Heart right ventricle (tissue), 16 donors: ENCODE measurements at places on chromosomes 7 and 10.

DNA sequence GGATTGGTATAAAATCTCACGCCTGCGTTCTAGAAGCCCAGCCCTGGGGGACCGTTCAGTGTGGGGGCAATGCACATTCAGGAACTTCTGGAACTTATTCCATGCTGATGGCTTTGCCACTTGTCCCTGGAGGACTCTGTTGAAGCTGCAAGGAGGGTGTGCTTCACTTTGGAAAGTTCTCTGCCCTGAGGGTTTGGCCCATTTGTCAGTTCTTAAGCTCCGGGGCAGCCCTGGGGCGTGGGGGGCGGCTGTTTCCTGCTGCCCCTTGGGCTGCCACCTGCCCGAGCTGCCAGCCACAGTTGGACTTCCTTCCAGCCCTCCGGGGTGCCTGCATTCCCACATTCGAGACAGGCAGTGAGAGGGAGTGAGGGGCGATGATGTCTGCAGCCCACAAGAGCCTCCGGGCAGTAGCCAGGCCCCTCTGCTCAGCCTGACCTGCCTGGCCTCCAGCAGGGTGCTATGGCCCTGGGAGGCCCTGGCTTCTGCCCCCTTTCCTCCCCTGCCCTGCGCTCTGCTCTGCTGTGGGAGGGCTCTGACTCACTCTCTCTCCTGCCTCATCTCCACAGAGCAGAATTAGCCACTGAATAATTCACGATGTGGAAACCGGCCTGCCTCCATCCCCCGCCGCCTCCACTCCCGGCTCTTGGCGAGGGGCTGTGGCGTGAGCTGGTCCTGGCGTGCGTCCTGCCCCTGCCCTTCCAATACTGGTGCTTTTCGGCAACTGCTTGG is 1.9 kb downstream of the TTYH3 start:
- H3K27me3 ChIP-seq, result no peaks in the 10 kb centered on the region
- no peaks in the 10 kb centered on the region for H3K36me3 ChIP-seq
- H3K4me3 ChIP-seq, result peak overlapping the region; percentile 89
- no peak for DNase-seq

- no peaks in the 10 kb centered on the region for H3K36me3 ChIP-seq
- no peak for DNase-seq
- no peaks in the 10 kb centered on the region for H3K27me3 ChIP-seq
These were observed 80.7 kb downstream of the C7orf25 start for GRCh38 chr7:42831006-42831717.

DNA sequence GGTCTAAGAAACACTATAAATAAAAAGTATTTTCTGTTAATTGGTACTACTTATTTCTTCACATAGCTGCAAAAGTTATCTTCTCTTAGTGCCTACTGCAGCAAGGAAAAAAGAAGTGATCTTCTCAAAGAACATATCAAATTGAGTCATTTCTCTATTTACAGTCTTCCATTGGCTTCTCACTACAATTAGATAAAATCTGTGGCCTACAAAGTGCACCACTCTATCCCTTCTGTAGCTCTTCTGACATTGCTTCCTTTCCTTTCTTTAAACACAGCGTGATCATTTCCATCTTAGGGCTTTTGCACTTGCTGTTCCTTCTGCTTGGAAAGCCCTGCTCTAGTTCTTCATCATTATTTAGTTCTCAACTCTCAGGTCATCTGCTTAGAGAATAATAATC is 44.7 kb downstream of the MXI1 start:
- no peak for DNase-seq
- H3K27me3 ChIP-seq, result no peaks in the 10 kb centered on the region
- H3K4me3 ChIP-seq, result no peak overlapping the region
- H3K36me3 ChIP-seq, result no peaks in the 10 kb centered on the region
- no peaks in the 10 kb centered on the region for H3K4me1 ChIP-seq

DNA sequence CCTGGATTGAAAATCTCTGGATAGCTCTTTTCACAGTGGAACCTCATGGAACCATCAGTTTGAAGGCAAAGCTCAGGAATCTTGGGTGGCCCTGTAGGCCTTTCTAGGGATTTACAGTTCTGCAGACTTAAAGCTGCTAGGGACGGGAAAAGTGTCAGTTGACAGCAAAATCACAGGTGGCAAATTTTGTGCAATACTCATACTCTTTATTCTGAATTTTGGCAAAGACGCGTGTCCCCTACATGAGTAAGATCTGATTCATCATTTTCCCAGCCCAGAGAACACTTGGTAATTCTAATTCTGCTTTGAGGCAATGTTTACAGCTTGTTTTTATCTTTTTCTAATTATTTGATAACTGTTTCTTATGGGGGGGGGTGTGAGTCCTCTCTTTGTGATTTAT is 3.6 kb downstream of the LRRC17 start:
- no peak overlapping the region for H3K27ac ChIP-seq
- H3K4me1 ChIP-seq, result no peaks in the 10 kb centered on the region
- no peaks in the 10 kb centered on the region for H3K27me3 ChIP-seq
- no peak for DNase-seq

GRCh38 chr10:125362950-125363349 is 202.6 kb upstream of the CTBP2 start:
- no peaks in the 10 kb centered on the region for H3K4me1 ChIP-seq
- DNase-seq, result no peak
- no peak overlapping the region for H3K27ac ChIP-seq
- H3K4me3 ChIP-seq, result no peak overlapping the region

DNA sequence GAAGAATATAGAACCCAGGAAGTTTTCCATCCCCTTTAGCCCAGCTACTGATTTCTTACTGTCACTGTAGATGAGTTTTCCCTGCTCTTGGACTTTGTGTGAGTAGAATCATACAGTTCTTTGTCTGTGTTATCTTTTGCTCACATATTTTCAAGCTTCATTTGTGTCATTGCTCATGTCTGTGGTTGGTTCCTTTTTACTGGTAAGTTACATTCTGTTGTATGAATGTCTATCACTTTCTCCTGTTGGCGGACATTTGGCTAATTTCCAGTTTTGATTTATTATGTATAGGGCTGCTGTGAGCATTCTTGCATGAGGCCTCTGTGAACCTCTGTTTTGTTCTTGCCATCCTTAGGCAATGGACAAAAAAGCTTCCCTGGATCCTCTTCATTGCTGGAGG is 5.3 kb downstream of the GLRX3 start:
- no peak overlapping the region for H3K4me3 ChIP-seq
- H3K27ac ChIP-seq, result no peak overlapping the region
- H3K4me1 ChIP-seq, result peaks cover 62% of the 10 kb centered on the region

DNA sequence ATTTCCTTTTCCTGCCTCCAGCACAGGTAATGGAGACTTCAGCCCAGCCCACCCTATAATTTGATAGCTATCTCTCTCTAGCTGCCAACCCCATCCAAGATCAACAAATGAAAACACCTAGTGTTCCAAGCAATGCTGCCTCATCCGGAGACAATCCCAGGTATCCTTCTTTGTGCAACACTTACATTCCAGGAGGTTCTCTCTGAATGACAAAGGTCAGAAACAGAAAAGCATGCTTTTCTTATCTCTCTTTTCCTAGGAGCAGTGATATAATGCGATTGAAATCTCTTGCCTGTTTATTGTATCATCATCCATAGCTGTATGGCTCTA is 699.3 kb downstream of the INHBA start:
- DNase-seq, result no peak
- H3K36me3 ChIP-seq, result no peaks in the 10 kb centered on the region
- no peak overlapping the region for H3K4me3 ChIP-seq
- no peak overlapping the region for H3K27ac ChIP-seq
- no peaks in the 10 kb centered on the region for H3K27me3 ChIP-seq

DNA sequence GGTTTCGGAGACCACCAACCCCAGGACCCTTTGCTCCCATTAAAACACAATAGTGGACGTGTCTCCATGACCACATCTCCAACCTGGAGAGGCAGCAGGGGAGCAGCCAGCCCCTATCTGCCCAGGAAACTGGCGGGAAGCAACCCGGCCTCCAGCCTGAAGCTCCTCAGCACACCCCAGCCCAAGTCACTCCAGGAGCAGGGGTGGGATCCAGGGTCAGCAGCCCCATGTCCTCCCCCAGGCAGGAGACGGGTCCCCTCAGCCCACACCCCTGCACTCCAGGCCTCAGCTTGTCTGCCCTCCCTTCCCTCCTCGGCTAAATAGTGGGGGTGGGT is 601 bp downstream of the ADAM8 start:
- peaks cover 21% of the 10 kb centered on the region for H3K27me3 ChIP-seq
- H3K4me3 ChIP-seq, result peak overlapping the region; percentile 31
- peaks cover 2% of the 10 kb centered on the region for H3K4me1 ChIP-seq
- peaks cover 8% of the 10 kb centered on the region for H3K36me3 ChIP-seq

- no peak for DNase-seq
- no peak overlapping the region for H3K4me3 ChIP-seq
- H3K36me3 ChIP-seq, result no peaks in the 10 kb centered on the region
- no peak overlapping the region for H3K27ac ChIP-seq
- H3K27me3 ChIP-seq, result peaks cover 27% of the 10 kb centered on the region
These were observed 78.0 kb downstream of the GOLGA7B start for GRCh38 chr10:97927622-97928021.

DNA sequence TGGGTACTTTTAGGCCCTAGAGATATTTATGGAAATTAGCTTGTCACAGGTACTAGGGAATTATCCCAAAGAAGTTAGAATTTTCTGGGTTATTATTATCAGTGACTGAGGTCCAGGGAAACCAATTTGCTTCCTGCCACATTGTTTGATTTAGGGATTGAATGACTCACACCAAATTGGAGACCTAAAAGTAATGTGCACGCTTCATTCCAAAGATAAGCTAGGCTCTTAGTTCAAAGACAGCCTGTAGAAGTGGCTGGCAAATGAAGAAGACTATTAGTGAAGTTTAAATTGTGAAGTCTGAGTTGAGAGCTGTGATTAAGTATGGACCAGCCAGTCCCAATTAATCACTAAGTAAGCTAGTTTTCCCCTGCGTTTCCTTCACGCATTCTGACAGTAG is 188.1 kb upstream of the MYO3A start:
- H3K27me3 ChIP-seq, result no peaks in the 10 kb centered on the region
- no peak for DNase-seq
- no peaks in the 10 kb centered on the region for H3K4me1 ChIP-seq
- no peaks in the 10 kb centered on the region for H3K36me3 ChIP-seq
- H3K4me3 ChIP-seq, result no peak overlapping the region

DNA sequence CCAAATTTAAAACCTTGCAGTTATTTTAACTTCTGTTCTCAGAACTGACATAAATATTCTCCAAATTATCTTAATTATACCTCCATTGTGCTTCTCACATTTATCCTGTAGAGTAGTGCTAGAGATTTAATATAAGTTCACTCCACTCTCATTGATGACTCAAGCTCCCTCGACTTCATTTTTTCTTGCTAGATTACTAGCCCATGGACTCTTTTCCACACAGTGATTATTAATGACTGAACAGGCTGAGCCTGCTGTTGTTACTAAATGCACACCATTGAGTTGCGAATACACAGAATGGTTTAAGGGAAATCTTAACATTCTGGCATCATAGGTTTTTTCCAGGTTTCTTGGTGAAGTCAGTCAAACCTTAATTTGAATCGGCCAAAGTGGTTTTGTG is 179.5 kb upstream of the AKR1E2 start:
- peaks cover 45% of the 10 kb centered on the region for H3K4me1 ChIP-seq
- no peaks in the 10 kb centered on the region for H3K27me3 ChIP-seq
- no peaks in the 10 kb centered on the region for H3K36me3 ChIP-seq

DNA sequence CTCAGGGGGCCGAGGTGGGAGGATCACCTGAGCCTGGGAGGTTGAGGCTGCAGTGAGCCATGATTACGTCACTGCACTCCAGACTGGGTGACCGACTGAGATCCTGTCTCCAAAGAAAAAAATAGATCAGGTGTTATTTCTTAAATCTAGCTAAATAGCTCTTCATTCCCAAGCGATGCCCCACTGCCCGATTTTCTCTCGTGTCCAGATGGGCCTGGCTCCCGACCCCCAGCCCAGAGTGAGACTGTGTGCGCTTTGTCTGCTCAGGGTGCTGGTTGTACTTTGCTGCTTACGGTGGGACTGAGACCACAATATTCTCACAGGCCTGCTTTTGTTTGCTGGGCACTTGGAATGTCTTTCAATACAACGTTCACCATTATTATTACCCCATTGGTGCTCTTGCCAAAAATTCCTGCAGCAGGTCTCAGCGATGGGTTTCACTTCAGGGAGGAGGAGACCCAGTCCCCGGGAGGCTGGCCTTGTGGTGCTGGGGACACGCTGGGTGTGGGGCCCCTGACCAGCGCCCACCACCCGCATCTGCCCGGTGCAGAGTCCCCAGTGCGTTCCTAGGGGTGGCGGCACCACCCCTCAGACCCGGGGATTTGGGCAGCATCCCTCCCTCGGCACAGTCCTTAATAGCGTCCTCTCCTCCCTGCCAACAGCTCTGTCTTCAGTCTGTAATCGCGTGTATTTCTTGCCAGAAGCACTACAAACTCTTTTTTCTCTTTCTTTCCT is 20.4 kb upstream of the DPYSL4 start:
- no peak for DNase-seq
- no peaks in the 10 kb centered on the region for H3K36me3 ChIP-seq
- peaks cover 20% of the 10 kb centered on the region for H3K4me1 ChIP-seq
- no peak overlapping the region for H3K4me3 ChIP-seq
- H3K27me3 ChIP-seq, result no peaks in the 10 kb centered on the region

- H3K27ac ChIP-seq, result no peak overlapping the region
- no peaks in the 10 kb centered on the region for H3K36me3 ChIP-seq
- H3K4me1 ChIP-seq, result no peaks in the 10 kb centered on the region
- no peak for DNase-seq
- H3K27me3 ChIP-seq, result no peaks in the 10 kb centered on the region
These were observed 13.2 kb downstream of the ADAMTS14 start for GRCh38 chr10:70685455-70685911.

- H3K4me3 ChIP-seq, result no peak overlapping the region
- no peak overlapping the region for H3K27ac ChIP-seq
- no peak for DNase-seq
- no peaks in the 10 kb centered on the region for H3K4me1 ChIP-seq
- H3K36me3 ChIP-seq, result no peaks in the 10 kb centered on the region
These were observed 50.0 kb downstream of the SRI start for GRCh38 chr7:88169717-88170320.

- DNase-seq, result no peak
- H3K36me3 ChIP-seq, result no peaks in the 10 kb centered on the region
- H3K27me3 ChIP-seq, result no peaks in the 10 kb centered on the region
- H3K4me1 ChIP-seq, result peaks cover 42% of the 10 kb centered on the region
- H3K27ac ChIP-seq, result peak overlapping the region; percentile 91
These were observed 9.9 kb downstream of the PRKAG2 start for GRCh38 chr7:151866761-151867655.

- peaks cover 43% of the 10 kb centered on the region for H3K4me1 ChIP-seq
- H3K27ac ChIP-seq, result peak overlapping the region; percentile 67
- H3K27me3 ChIP-seq, result no peaks in the 10 kb centered on the region
- H3K36me3 ChIP-seq, result peaks cover 14% of the 10 kb centered on the region
These were observed 28.2 kb downstream of the PFKP start for GRCh38 chr10:3095373-3096139.

GRCh38 chr7:154795437-154795836 is 207.5 kb downstream of the PAXIP1 start:
- H3K36me3 ChIP-seq, result no peaks in the 10 kb centered on the region
- DNase-seq, result no peak
- no peaks in the 10 kb centered on the region for H3K4me1 ChIP-seq
- no peak overlapping the region for H3K27ac ChIP-seq
- H3K4me3 ChIP-seq, result no peak overlapping the region
